HEK293T (cell line): ENCODE measurements at places on chromosomes 3 and 15.
A peak's percentile ranks its signal among the peaks of the same experiment; 100 is the strongest.

- no peak for DNase-seq
Observed at GRCh38 chr15:94246016-94246415, 14.7 kb downstream of the MCTP2 start.

GRCh38 chr3:188889054-188889491 is 282.7 kb upstream of the TPRG1 start:
- DNase-seq = no peak

DNA sequence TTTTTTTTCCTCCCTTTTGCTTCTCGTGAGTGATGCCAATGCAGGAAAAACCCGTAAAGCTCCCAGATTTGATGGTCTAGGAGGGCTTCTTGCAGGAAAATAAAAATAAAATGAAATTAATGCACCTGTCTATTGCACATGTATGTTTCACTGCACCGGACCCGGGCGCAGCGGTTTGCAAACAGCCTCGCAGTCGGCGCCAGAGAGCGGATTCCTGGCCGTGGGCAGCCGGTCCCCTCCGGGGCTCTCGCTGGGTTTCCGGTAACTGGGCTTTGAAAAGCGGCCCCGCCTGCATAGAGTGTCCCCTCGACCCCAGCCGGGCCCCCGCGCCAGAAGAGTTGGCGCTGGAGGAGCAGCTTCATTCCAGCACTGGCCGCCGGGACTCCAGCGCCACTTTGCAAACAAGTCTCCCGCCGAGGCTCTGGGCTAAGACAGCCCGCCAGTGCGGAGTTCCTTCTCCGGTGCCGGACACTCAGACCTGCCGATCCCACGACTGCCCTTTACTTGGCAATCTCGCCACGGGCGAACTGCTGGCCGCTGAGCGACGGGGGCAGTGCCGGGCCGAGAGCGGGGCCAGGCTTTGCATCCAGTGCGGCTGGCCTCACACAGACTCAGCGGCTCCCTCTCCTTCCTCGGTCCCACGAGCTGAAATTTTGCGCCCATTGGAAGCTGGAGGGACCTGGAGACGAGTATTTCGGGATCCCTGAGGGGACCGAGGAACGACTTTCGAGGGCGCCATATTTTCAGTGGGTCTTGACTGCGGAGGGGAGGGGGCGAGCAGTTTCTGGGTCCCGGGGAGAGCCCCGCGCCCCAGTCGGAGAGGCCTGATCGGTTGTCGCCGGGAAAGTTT is 225.9 kb upstream of the C2CD4B start:
- DNase-seq = peak; percentile 17

DNA sequence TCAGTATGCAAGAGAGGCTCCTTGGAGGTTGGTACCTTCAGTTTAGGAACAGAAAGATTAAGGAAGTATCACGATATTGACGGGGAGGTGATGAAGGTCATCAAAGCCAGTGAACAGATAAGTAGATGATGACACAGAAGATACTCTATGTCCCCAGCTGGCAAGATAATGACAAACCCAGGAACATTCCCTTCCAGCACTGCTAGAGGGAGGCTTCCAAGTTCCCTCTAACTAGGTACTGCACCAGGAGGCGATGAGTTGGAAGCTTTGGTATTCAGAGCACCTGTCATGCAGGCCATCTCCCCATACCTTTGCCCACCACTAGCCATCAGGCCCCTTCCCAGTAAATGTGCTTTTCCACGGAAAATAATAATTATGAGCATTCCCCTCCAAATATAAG is 40.8 kb downstream of the NBEAL2 start:
- DNase-seq = no peak

DNA sequence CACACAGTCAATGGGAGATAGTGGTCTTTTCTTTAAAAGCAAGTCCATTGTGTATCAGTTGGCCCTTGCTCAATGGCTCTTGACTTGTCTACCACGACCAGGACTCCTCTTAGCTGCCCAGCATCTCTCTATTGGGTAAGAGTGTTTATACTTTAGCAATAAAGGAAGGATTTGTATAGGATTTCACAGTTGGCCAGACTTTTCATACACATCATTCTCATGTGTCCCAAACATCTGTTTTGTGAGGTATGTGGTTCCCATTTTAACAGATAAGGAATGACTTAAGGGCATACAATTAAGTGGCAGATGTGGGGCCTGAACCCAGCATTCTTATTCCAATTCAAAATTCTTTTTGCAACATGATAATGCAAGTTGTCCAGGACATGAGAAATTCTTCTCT is 191.5 kb downstream of the CHST2 start:
- no peak for DNase-seq

GRCh38 chr15:40105517-40106202 is 3.0 kb downstream of the BMF start:
- no peak for DNase-seq

- DNase-seq = no peak
Observed at GRCh38 chr3:160478338-160478737, 28.8 kb upstream of the TRIM59 start.

DNA sequence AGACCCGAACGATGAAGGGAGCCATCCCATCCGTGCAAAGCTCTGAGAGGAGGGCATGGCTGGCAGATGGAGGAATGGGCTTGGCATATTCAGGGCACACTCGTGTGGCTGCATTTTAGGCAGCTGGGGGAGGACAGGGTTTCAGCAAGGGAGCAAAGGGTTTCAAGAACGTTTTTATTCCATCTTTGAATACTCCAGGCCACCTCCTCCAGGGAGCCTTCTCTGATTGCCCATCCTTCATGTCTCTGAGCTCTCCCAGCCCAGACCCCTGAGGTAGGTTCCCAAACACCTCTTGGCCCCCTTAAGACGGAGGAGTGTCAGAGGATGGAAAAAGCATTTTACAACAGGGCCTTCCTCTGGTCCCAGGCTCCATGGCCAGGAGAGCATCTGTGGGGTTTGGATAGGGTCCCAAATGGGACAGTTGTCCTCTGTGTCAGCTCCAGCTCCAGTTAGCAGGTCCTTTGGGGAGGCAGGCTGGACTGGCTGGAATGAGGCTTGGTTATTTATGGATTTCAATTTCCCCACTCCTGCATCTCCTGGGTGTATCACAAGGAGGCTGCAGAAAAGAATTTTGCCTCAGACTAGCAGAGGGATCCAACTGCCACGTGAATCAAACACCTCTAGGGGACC is 17.7 kb upstream of the SLC6A1 start:
- DNase-seq = no peak

DNA sequence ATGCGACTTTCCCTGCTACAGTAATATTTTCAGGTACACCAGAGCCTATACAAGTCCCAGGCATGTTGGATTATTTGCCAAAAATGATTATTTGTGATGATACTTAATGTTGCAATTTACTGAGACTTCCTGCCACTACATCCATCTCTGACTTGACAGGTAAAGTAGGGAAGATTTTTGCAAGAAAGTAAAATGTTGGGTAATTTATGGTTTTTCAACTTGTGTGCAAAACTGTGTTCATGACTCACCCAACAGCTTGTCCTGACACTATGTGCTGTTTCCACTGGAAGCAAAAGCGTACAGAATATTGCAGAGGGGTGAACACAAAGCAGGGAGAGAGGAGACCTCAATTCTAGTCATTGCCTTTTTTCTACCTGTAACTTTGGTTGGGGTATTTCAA is 5.4 kb upstream of the CRBN start:
- no peak for DNase-seq

- DNase-seq = no peak
Observed at GRCh38 chr3:49296781-49297411, 19.9 kb upstream of the C3orf62 start.

DNA sequence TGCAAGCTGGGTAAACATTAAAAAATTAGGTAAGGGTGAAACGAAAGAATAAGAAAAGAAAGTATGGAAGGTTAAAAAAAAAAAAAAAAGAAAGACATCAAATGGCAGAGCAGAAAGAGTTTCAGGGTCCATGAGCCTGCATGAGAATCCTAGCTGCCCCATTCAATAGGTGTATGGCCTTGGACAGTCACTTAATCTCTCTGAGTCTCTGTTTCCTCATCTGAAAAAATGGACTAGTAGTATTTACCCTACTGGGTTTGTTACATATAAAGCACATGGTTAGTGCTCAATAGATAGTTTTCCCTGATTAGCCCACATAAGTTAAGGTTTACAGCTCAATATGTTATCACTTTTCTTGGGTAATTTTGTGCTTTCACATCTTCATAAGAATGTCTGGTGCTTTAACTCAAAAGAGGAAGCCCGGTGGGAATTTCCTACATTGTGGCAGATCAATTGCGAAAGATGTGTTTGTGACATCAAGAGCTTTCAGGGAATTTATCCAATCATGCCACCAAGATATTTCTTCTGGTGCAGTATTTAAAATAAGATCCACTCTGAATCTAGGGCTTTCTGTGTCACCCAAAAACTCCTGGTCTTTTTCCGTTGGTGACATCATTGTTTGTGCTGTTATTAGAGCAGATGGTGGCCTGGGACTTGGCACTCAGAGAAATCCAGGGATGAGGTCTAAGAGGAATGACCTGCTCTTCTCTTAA is 57.2 kb upstream of the UBE2E1 start:
- no peak for DNase-seq

DNA sequence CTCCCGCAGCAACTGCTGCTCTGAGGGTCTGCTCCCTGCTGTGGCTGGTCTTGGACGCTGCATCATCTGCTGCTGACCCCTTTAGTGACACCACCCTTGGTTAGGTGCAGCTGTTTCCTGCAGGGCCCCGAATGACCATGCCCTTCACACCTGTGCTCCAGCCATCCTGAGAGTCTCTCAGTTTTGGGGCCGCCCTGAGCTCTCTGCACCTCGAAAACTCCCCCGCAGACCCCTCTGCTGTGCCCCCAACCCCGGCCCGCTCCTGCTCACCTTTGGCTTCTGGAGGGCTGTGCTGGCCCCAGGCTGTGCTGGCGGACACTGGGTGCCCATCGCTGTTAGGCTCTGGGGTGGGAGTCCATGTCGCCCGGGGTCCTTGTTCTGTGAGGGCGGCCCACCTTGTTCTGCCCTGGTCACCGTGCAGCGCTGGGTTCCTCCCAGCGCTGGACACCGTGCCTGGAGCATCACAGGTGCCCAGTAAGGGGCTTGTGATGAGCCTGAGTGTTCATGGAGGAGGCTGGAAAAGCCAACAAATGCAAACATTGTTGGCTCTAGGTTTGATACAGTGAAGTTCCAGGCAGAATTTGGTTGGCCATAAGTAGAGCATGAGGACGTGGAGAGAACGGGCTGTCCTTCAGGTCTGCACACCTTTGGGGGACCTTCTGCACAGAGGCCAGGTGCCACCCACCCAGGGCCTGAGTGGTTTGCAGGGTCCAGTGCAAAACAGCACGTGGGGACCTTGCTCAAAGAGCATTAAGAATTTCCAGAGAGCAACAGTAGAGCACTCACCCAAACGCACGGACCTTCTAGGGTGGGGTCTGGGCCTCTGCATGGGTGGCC is 12.3 kb downstream of the ABTB1 start:
- no peak for DNase-seq

DNA sequence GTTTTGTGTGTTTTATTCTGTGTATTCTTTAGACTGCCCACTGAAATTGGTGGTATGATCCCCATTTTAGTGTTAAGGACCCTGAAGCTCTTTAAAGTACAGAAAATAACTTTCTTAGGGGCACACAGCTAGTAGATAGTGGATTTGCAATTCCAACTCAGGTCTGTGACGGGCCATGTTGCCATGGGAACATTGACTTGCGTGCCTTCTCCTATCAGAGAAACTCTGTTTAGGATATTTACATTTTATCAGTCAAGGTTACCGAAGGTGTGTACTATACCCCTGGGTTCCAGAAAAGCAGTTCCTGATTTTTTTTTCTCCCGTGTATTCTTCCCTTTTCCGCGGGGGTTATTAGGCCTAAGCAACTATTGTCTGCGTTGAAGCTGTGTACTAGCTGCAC is 19.4 kb downstream of the MYZAP start:
- no peak for DNase-seq

DNA sequence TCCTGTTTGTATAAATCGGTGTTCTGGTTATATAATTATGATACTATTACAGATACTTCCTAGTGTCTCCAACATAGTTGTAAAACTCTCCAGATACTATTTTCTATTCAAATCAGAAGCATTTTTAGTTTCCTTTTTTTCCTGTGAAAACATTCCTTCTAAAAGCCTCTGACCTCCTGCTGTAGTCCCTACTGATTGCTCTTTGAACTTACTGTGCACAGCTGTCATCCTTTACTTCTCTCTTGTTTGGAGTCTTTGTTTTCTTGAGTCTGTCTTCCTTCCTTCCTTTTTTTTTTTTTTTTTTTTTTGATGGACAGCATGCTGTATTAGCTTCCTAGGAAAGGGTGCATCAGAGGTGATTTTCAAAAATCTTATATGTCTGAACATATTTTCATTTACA is 28.9 kb downstream of the NR2C2 start:
- no peak for DNase-seq

GRCh38 chr15:87154761-87155160 is 1075.1 kb downstream of the AGBL1 start:
- DNase-seq = no peak

GRCh38 chr3:177550667-177551066 is 353.4 kb upstream of the TBL1XR1 start:
- no peak for DNase-seq

GRCh38 chr3:31053299-31053698 is 158.8 kb upstream of the GADL1 start:
- no peak for DNase-seq

- no peak for DNase-seq
Observed at GRCh38 chr3:179464323-179465092, 13.2 kb upstream of the GNB4 start.

GRCh38 chr3:16601537-16602005 is 3.7 kb downstream of the DAZL start:
- no peak for DNase-seq

DNA sequence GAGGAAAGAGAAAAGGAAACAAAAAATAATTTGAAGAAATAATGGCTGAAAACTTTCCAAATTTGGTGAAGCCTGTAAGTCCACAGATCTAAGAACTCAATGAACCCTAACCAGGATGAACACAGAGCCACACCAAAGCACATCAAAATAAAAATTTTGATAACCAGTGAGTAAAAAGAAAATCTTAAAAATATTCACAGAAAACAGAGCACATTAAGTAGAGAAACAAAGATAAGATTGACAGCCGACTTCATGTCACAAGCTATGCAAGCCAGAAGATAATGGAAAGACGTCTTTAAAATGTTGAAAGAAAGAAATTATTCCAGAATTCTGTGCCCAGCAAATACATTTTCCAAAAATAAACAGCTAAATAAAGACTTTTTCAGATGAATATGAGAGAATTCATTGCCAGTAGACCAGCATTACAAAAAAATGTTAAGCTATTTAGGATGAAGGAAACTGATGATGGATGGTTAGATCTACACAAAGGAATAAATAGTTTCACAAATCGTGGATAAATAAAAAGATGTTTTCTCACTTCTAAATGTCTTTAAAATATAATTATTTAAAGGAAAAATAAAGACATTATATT is 140.2 kb upstream of the SKOR1 start:
- no peak for DNase-seq

DNA sequence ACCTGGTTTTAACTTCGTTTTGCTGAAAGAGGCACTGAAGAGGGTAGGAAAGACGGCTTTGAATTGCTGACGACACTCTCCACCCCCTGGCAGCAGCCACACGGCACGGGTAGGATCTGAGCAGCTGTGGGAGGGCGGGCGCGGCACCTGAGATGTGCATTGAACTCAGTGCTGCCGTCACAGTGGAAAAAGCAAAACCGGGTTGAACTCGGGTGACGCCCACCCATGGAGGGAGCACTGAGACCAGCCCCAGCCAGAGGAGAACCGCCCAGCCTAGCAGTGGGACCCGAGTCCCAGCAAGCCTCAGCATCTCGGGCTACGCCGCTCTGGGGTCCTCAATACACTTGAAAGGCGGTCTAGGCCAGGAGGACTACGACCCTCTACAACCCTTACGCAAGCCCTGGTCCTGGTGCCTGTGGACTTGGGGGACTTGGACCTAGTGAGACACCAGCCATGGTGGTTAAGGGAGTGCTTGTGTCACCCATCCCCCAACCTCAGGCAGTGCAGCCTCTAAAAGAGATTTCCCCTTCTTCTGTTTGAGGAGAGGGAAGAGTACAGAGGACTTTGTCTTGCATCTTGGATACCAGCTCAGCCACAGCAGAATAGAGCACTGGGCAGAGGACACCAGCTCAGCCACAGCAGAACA is 50.0 kb upstream of the RPL35A start:
- DNase-seq = no peak
